Upper lobe of right lung (tissue), 1 donor: ENCODE measurements at places on chromosomes 16 and 17.

- DNase-seq: no peak
Measured at GRCh38 chr17:8133399-8133798, 9.5 kb upstream of the HES7 start.

DNA sequence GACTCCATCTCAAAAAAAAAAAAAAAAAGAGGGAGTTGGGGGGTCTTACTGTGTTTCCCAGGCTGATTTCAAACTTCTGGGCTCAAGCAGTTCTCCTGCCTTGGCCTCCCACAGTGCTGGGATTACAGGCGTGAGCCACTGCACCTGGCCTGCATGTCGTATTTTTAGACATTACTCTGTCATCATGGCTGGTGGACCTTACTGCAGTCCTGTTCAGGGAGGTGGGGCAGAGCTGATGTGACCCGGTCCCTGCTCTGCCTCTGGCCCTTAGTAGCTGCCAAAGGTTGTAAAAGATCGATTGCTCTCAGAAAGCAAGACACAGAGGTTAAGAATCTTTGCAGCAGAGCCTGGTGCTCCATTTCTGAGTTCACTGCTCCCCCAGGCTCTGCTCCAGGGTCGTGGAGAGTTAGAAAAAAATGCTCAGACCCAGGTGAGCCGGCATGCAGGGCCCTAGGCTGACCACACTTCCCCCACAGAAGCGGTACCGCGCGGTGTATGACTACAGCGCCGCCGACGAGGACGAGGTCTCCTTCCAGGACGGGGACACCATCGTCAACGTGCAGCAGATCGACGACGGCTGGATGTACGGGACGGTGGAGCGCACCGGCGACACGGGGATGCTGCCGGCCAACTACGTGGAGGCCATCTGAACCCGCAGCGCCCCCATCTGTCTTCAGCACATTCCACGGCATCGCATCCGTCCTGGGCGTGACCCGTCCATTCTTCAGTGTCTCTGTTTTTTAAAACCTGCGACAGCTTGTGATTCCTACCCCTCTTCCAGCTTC lies 7.1 kb upstream of the LASP1NB start:
- no peak for DNase-seq

GRCh38 chr17:1315891-1316403 lies 36.5 kb downstream of the TRARG1 start:
- DNase-seq: no peak

GRCh38 chr16:83552228-83552627 lies 255.6 kb upstream of the HSBP1 start:
- no peak for DNase-seq

DNA sequence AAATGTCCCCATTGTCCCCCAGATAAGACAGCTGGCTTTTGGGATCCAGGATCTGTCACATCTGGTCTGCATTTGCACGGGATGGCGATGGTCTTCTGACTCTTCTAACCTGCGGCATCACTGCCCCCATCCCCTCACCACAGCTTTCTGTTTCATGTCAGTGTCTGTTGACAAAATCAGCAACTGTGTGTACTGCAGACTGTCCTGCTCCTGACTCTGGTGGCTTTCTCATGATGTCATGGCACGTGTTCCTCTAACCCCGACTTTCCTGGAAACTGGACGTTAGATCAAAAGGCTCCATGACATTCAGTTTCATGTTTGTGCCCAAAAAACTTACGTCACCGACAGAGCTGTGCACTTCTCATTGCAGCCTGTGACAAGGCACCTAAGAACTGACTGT lies 30.1 kb upstream of the CPNE2 start:
- DNase-seq: no peak

DNA sequence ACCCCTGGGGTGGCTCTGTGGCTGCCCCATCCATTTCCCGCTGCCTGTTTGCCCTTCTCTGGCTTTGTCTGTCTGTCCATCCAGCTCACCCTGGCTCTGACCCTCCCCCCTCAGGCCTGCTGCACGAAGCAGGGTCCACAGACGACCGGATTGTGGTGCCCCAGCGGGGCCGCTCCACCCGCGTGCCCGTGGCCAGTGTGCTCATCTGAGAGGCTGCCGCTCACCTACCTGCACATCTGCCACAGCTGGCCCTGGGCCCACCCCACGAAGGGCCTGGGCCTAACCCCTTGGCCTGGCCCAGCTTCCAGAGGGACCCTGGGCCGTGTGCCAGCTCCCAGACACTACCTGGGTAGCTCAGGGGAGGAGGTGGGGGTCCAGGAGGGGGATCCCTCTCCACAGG lies 761 bp upstream of the LAT start:
- DNase-seq: no peak

DNA sequence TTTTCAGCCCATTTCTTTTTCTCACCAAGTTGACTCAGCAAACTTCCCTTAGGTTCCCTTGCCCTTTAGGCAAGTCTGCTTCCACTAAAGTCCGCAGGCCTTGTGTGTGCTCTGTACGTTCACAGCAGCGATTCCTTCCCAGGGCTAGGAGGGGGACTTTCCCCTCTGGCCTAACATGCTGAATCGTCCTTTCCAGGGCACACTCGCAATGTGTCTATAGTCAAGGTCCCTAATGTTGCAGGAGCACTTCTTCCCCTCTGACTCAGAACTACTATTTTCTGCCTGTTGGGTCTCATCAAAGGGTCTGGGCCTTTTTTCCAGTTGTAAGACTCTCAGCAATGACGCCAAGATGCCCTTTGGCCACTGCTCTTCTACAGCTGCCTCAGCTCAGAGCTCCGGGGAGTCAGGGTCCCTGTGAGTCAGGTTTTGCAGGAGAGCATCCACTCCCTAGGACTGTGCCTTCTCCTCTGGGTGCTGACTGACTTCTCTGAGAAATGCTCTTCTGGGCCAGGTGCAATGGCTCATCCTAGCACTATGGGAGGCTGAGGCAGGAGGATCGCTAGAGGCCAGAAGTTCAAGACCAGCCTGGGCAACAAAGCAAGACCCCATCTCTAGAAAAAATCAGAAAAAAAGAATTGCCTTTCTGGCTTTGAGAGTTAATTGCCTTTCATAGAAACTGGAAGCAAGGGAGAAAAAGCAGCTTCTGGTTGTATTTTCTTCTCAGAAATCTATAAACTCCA lies 64.4 kb upstream of the TBX2 start:
- DNase-seq: no peak

DNA sequence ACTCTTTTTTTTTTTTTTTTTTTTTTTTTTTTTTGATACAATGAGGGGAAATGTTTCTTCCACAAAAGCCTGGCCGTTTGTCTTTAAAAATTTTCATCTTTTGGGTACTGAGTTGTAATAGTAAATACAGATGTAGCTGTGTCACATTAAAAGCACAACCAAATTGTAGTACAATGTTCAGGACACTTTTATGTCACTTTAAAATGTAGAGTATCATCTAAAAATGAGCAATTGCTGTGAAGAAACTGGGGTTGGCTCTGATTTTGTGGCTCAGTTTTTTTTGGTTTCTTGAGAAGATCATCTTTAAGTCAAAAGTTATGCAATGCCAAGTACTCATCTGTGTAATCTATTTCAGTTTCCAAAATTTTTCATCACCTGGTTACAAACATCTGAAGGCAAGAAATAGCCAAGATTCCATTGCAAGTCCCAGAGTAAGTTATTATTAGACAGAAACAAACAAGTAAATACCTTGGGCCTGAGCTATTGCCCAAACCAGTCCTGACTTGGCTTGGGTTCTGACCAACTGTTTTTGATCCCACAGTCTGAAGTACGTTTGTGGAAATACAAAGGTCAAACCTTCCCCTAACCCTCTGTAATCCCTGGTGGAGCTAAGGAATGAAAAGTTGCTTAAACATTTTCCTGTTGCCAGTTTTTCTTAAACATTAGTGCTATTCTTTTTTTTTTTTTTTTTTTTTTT lies 717.2 kb downstream of the WWOX start:
- DNase-seq: no peak

DNA sequence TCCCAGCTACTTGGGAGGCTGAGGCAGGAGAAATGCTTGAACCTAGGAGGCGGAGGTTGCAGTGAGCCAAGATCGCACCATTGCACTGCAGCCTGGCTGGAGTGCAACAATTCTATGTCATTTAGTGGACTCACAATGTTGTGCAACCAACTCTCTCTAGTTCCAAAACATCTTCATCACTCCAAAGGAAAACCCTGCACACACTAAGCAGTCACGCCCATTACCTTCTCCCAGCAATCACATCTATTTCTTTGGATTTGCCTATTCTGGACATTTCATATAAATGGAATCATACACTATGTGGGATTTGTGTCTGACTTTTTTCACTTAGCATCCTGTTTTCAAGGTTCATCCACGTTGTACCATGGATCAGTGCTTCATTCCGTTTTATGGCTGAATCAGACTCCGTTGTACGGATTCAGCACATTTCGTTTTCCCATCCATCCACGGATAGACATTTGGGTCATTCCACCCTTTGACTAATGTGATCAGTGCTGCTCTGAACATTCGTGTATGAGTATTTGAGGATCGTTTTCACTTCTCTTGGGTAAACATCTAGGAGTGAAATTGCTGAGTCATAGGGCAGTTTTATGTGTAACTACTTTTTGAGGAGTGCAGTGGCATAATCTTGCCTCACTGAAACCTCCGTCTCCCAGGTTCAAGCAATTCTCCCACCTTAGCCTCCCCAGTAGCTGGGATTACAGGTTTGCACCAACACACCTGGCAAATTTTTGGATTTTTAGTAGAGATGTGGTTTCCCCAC lies 45.4 kb upstream of the EMP2 start:
- no peak for DNase-seq

GRCh38 chr17:82238472-82239201 lies 9.8 kb downstream of the SLC16A3 start:
- peak; percentile 95 for DNase-seq

DNA sequence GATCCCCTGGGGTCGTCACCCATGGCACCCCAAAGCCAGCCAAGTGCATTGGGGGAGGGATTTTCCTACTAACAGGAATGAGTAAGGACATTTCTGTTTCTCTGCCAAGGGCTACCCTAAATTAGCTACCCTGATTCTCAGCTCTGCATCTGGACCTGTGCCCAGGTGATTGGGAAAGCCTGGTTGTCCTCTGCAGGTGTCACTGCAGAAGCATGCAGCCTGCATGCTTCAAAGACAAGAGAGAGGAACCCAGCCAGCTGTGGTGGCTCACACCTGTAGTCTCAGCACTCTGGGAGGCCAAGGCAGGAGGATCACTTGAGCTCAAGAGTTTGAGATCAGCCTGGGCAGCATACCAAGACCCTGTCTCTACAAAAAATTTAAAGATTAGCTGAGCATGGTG lies 19.6 kb downstream of the BEAN1 start:
- peak; percentile 35 for DNase-seq

GRCh38 chr16:4194661-4195060 lies 47.2 kb downstream of the SRL start:
- no peak for DNase-seq

DNA sequence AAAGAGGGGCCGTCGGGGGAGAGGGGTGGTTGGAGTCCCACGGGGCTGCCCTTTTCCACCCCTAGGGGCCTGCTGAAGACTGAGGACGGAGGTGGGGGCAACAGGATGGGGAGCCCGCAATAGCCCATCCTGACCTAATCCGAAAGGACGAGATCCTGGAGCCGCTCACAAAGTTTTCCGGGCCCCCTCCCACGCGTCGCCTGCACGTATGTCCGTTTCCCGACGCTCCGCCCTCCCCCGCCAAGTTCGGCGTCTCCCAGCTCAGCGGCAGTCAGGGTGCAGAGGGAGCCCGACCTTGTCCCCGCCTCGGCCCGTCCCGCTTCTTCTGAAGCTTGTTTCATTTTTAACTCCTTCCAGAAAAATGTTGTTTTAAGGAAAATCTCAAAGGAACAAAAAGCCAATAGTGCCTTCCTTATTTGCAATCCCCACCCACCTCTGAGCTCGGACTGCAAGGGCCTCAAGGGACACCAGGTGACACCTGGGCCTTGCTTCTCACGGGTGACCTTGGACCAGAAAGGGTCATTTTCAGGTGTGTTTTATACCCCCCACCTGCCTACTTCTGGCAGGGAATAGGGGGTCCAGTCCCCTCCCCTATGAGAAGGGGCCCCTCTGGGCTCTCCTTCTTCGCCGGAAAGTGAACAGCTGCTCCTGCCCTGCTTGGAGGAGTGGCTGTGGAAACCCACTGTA lies 3.4 kb upstream of the ZNF423 start:
- peak; percentile 73 for DNase-seq

- peak; percentile 82 for DNase-seq
Measured at GRCh38 chr17:17971431-17972125, 622 bp downstream of the TOM1L2 start.

DNA sequence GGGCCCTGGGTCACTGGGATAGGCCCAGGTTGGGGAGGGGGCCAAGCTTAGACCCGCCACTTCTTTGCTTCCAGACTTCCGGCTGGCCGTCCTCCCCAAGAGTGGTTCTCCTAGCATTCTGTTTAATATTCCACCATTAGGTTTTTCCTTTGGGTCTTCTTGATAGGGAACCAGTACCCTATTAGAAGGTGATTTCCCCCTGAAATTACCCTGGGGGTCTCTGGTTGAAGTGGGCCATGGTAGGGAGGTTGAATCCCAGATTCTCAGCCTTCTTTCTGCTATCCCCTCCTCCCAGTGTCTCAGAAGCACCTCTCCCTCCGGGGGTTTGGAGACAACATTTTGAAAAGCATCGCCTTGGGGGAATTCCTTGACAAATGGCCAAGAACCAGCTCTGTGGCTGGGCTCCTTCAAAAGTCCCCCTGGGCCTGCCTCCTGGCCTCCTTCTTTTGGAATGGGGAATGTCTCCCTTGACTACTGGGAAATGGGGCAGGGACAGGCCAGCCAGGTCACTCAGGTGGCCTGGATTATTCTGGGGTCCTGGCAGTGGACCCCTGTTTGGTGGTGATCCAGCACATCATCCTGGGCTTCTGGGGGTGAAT lies 5.7 kb downstream of the LASP1 start:
- DNase-seq: no peak

GRCh38 chr16:89230255-89230654 lies 12.8 kb downstream of the ZNF778 start:
- DNase-seq: no peak

- no peak for DNase-seq
Measured at GRCh38 chr16:21117567-21117966, 33.1 kb downstream of the DNAH3 start.

GRCh38 chr16:2927010-2927646 lies 15.4 kb downstream of the FLYWCH1 start:
- peak; percentile 90 for DNase-seq

DNA sequence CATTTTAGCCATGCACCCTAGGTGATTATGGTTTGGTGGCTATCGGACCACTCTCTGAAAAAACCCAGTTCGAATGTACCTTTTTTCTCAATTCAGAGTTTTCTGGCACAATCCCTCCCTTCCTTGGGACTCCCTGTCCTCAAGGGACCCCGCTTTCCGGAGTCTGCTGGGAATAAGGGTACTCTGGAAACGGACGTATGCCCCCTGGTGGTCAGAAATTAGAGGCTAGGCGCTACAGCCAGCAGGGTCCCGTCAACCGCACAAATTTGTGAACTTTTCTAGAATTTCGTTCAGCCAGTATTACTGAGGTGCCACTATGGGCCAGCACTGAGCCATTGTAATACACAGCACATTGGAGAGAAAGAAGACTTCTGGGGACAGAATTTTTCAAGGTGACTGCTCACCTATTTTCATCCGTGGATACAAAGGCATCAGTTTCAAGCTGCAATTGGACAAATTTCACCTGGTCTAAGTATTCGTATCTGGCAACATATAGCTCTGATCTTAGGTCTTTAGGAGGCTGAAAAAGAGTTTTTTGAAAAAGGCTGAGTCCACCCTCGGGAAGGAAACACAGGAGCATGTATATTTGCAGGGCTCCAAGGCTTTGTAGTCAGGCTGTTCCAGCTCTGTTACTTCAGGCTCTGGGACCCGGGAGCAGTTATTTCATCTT lies 27.1 kb upstream of the CRYBA1 start:
- DNase-seq: peak; percentile 79

GRCh38 chr17:45976755-45977505 lies 22.1 kb upstream of the STH start:
- DNase-seq: no peak

GRCh38 chr17:51346218-51346982 lies 86.1 kb downstream of the UTP18 start:
- DNase-seq: no peak
